ENCODE measurements at places on chromosomes 12 and 14.

- DNase-seq, result no peak
These were observed 130.3 kb upstream of the RBM19 start for GRCh38 chr12:114096461-114096860.

GRCh38 chr14:68891851-68892660, 87.0 kb downstream of the ACTN1 start:
- no peak for DNase-seq

- no peak for DNase-seq
These were observed 613.6 kb upstream of the USP15 start for GRCh38 chr12:61646639-61647038.

DNA sequence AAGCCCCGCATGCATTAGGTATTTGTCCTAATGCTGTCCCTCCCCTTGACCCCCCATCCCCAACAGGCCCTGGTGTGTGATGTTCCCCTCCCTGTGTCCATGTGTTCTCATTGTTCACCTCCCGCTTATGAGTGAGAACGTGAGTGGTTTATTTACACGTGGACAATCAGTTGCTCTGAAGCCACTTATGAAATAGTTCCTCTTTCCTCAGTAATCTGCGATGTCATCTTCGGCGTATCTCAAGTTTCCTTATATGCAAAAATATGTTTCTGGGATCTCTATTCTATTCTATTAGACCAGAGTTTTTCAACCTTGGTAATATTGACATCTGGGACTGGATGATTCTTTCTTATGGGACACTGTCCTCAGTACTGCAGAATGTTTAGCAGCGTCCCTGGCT, 56.0 kb upstream of the DCD start:
- DNase-seq, result no peak

- no peak for DNase-seq
These were observed 355.6 kb downstream of the LRIG3 start for GRCh38 chr12:58564721-58565120.

DNA sequence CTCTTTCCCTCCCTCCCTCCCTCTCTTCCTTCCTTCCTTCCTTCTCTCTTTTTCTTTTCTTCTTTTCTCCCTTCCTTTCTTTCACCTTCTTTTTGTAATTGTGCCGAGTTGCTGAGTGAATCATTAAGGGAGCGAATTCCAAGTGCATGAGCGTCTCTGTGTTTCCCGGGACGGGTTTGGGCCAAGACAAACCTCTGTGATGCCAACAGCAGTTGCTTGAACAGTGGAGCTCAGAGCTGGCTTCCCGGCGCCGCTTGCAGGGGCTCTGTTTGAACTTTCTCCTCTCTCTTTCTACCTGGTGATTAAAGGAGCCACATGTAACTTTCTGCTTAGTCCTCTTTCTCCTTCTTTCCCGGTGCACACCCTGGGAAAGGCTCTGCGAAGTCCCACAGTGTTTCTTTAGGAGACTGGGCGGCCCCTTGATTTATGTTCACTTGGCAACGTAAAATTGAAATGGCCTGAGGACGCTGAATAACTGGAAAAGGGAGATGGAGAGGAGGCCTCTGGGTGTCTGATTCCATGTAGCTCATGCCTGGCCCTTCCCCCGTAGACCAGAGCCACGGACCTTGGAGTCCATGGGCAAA, 33.7 kb upstream of the MAP1LC3B2 start:
- no peak for DNase-seq

DNA sequence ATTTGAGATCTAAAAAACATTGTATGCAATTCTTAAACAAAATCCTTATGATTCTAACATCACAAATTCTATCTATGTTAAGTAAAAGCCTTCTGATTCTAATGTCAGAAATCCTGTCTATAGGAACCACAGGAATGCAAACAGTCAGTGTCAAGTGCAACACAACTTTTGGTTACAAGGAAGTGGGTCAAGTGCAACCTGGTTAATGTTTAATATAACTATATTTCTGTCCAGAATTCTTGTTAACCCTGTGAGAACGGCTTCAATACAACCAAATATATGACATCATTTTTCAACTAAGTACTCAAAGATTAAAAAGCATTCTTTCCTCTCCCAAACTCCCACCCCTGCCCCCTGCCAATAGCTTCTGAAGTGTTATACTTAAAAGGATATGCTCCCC, 107.9 kb upstream of the PLEKHA5 start:
- no peak for DNase-seq

DNA sequence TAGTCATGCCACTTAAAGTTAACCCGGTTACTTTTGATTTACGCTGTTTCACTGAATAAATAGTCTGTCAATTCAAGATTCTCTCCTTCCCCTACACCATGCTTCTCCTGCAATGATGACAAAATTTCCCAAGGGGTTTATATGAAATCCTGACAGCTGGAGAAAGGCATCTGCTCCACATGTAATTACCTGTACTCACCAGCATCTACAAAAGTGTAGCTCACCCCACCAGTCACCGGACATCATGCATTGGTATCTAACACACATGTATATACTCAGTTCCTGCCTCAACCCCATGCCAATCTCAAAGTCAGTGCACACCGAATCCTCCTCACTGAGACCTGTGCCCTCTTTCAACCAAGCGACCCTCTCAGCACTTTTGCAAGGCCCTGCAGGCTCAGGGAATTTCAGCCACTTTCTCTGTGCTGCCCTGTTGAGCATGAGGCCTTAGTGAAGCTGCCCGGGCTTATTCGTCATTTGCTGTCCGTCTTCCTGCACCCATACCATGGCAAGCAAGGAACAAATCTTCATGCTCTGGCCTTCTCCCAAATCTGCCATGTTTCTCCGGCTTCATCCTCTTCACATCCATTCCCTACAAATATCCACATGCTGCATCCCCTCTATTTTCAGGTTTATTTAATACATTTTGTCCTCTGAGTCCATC, 131.6 kb downstream of the SEC23A start:
- DNase-seq, result no peak
